ENCODE measurements at places on chromosomes 3 and 15.

GRCh38 chr15:40338921-40339620 is 1.7 kb downstream of the CCDC9B start:
- no peak for DNase-seq

DNA sequence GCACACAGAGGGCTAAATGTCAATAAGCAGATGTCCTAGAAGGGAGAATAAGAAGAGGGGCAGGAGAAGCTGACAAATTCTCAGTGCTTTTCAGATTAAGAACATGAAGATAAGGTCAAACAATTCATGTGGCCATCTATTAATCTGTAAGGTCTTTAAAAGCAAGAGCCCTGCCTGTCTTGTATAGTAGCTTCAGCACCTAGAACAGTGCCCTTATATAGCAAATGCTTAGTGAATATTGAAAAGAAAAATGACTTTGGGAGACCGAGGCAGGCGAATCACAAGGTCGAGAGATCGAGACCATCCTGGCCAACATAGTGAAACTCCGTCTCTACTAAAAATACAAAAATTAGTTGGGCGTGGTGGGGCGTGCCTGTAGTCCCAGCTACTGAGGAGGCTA is 18.1 kb downstream of the SNTN start:
- DNase-seq: no peak

GRCh38 chr3:147049821-147050220 is 356.5 kb downstream of the ZIC4 start:
- DNase-seq: no peak

GRCh38 chr3:8669019-8669418 is 24.4 kb upstream of the SSUH2 start:
- no peak for DNase-seq

DNA sequence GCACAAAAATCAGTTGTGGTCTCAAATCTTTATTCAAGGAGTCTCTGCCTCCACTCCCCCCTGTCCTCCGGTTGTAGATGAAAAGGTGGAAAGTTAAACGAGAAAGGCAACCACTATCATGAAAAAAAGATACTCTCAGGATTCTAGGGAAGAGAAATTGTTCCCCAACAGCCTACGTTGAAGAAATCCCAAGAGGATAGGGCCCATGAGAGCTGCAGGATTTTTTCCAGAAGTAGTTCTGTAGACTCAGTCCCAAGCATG is 14.3 kb downstream of the ZIC1 start:
- DNase-seq: no peak

DNA sequence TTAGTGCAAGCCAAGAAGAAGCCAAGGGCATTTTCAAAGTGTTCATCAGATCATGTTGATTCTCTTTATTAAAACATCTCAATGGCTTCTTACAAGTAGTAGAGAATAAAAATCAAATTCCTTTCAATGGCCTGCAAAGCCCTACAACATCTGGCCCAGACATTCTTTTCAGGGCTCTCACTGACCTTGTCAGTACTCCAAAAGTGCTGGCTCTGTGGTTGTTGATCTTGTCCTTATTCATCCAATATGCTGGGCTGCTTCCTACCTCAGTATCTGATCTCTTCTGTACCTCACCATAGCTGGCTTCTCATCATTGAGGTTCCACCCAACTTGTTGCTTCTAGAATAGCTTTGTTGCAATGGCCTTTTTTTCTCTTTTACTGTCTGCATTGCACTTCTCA is 74.0 kb upstream of the SAMMSON start:
- DNase-seq: no peak

GRCh38 chr3:59978979-59979378 is 929.2 kb upstream of the CFAP20DC start:
- no peak for DNase-seq

GRCh38 chr3:77182341-77182740 is 142.4 kb downstream of the ROBO2 start:
- no peak for DNase-seq

GRCh38 chr3:54818486-54818885 is 109.4 kb downstream of the LRTM1 start:
- no peak for DNase-seq

- no peak for DNase-seq
Measured at GRCh38 chr15:80484333-80484864, 80.2 kb downstream of the ARNT2 start.

- DNase-seq: no peak
Measured at GRCh38 chr3:178058629-178059028, 477.6 kb upstream of the KCNMB2 start.

DNA sequence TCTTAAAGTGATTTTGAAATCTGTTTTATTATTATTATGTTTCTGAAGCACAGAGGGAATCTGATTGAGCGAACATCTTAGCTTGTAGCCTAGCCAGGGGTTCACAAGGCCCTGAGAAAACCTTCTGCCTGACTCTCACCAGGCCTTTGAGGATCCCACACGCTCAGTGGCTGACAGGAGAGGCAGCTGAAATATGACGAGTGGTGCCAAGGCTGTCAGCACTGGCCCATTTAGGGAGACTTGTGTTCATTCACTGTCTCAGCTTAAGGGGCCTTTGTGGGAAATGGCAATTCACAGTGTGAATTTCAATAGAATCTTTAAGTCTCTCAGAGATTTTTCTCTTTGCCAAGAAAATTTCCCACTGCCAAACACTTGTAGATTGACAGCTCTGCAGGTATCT is 770.9 kb downstream of the TUSC7 start:
- DNase-seq: no peak

DNA sequence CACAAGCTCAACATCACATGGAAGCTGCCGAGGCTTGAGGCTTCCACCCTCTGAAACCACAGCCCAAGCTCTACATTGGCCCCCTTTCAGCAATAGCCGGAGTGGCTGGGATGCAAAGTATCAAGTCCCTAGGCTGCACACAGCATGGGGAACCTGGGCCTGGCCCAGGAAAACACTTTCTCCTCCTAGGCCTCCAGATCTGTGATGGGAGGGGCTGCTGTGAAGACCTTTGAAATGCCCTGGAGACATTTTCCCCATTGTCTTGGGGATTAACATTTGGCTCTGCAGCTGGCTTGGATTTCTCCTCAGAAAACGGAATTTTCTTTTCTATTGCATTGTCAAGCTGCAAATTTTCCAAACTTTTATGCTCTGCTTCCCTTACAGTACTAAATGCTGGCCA is 18.2 kb downstream of the HRG start:
- no peak for DNase-seq

- DNase-seq: no peak
Measured at GRCh38 chr3:143661677-143662076, 186.6 kb downstream of the SLC9A9 start.

GRCh38 chr15:25876231-25877140 is 13.4 kb upstream of the ATP10A start:
- DNase-seq: no peak

DNA sequence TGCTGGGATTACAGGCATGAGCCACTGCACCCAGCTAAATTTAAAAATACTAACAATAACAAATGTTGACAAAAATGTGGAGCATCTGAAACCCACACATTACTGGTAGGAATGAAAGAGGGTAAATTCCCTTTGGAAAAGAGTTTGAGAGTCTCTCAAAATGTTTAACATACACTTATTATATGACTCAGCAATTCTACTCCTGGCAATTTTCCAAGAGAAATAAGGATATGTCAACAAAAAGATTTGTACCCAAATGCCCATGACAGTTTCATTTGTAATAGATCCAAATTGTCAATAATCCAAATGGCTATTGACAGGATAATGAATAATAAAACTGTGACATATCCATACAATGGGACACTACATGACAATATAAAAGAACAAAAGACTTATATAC is 9.0 kb downstream of the HCLS1 start:
- DNase-seq: no peak

- no peak for DNase-seq
Measured at GRCh38 chr15:95295896-95296625, 1034.4 kb upstream of the NR2F2 start.

GRCh38 chr3:116005404-116005803 is 382.1 kb downstream of the GAP43 start:
- no peak for DNase-seq

DNA sequence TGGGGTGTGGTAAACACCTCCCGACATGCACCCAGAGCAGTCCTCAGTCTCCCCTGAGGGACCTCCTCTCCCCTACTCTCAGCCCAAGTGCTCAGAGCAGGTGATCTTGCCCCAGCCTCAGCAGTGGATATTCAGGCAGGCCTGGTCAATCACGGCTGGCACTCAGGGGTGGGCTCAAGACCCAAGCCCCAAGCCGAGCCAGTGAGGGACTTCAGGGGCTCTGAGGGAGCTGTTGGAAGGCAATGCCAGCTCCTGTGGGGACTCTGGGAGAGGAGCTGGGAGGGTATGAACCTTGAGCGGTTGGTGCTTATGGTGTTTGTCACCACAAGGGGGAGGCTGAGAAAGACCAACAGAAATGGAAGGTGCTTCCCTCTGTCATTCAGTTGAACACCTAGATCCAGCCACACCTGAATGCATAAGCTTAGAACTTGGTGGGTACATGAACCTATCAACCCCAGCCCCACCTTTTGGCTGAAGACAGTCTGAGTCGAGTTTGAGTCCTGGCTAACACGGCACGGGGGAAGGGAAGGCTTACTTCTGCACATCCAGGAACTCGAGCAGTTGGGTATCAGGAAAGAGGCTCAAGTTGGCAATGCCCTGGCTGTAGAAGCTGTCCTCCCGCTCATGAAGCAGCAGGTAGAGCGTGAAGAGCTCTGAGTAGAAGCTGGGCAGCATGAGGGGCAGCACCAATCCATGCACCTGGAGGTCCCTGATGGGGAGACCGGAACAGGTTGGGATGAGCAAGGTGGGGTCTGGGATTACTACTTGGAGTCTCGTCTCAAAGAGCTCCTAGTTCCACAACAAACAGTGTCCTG is 19.2 kb downstream of the ALS2CL start:
- no peak for DNase-seq

DNA sequence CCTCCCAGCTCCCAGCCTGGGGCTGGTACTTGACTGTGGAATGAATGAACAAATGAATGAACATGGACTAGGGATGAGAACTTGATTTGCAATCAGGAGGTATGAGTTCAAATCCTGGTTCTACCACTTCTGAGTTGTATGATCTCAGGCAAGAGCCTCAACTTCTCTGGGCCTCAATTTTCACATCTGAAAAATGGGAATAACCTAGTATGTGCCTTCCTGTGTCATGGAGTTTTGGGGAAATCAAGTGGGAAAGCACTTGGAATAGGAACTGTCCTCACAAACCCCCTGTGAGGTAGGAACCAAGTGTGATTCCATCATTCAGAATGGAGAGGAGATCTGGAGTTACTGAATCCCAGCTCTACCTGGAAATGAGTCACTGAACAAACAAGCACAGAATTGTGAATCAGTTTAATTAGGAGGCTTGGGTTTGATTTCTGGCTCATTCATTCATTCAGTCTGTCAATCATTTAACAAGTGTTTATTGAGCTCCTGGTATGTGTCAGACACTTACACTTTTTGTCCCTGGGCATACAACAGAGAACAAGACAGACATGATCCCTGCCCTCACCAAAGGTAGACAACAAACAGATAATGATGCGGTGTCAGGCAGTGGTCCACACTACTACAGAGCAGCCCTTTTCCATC is 29.7 kb downstream of the DNASE1L3 start:
- no peak for DNase-seq

- no peak for DNase-seq
Measured at GRCh38 chr3:42302924-42303634, 37.1 kb upstream of the CCK start.

GRCh38 chr3:33915796-33916546 is 117.5 kb downstream of the PDCD6IP start:
- DNase-seq: no peak

DNA sequence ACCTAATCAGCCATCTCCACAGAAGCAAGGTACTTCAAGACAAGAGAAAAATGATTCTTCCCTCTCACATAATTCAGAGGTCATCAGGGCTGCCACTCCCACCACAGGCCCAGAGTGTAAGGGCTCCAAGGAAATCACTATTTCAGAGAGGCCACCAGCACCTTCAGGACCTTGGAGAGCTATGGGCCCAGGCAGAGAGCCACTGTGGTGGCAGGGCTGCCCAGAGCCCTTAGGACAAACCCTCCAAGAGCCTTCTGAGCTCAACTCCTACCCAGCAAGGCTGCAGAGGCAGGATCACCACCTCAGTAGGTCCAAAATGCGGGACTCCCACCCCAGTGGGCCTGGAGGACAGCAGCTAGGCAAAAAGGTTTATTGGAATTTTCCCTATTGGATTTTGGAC is 17.9 kb upstream of the FAN1 start:
- DNase-seq: no peak

DNA sequence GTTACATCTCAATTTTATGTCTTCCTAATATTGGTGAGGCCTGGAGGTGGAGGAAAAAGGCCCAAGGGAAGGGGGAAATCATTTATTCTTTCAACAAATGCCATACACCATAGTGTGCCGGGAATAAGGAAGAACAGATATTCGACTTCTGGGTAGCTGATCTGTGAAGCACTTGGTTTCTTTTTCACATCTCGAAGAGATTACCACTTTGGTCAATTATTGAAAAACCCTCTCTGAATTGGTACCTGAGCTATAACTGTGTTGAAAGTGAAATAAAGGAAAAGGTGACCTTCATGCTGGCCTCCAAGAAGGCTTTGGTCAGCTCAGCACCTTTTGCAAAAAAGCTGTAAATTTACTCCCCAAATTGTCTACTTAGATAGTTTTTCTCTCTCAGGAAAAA is 14.2 kb upstream of the MB21D2 start:
- DNase-seq: no peak
